ENCODE measurements at places on chromosomes 3 and 15.
A peak's percentile ranks its signal among the peaks of the same experiment; 100 is the strongest.

DNA sequence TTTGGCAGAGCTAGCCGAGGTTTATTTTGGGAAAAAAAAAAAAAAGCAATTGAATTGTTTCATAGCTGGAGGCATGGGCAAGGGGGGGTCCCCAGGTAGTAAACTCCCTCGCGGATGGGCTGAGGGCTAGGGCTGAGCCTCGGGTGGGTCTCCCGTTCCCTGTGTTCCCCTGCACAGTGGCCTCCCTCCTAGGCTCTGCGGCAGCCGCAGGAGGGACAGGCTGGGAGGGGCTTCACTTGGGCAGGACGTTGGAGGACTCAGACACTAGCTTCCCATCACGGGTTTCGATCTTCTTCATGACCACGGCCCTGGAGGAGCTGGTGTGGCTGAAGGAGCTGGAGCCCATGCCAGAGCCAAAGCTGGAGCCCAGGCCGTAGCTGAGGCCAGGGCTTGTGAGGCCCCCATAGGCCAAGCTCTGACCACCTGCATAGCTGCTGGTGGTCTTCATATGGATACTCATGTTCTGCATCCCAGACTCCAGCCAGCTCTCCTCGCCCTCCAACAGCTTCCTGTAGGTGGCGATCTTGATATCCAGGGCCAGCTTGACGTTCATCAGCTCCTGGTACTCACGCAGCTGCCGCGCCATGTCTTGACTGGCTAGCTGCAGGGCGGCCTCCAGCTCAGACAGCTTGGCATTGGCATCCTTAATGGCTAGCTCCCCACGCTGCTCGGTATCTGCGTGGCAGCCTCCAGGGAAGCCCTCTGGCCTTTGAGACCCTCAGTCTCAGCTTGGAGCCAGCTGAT lies 64.0 kb upstream of the CDAN1 start:
- no peak for DNase-seq

DNA sequence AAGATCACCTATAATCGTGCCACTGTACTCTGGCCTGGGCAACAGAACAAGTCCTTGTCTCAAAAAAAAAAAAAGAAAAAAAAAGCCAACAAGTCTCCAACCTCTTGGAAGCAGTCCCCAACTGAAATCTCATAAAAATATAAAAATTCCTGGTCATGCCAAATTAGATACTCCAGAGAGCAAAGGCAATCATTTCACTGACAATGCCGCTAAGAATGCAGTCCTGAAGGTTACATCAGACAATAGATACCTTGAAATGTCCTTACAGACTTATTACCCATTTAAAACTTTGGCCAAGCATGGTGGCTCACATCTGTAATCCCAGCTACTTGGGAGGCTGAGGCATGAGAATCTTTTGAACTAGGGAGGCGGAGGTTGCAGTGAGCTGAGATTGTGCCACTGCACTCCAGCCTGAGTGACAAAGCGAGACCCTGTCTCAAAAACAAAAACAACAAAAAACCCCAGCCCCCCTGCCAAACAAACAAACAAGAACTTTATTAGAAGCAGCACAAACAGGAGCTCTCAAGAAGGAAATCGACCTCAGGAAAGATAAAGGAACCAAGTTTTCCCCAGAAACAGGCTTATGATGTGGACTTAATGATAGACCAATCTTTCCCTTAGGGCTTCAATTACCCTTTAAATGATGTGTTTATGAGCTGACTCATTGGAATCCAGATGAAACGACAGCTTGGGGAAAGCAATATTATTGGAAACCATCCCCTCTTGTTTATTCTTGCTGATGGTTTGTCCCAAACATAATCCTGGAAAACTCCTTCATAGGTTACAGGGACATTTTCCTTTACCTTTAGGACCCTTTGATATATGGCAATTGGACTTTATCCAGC lies 53.1 kb upstream of the XCR1 start:
- no peak for DNase-seq

GRCh38 chr3:11076711-11077110 lies 77.6 kb upstream of the HRH1 start:
- no peak for DNase-seq

DNA sequence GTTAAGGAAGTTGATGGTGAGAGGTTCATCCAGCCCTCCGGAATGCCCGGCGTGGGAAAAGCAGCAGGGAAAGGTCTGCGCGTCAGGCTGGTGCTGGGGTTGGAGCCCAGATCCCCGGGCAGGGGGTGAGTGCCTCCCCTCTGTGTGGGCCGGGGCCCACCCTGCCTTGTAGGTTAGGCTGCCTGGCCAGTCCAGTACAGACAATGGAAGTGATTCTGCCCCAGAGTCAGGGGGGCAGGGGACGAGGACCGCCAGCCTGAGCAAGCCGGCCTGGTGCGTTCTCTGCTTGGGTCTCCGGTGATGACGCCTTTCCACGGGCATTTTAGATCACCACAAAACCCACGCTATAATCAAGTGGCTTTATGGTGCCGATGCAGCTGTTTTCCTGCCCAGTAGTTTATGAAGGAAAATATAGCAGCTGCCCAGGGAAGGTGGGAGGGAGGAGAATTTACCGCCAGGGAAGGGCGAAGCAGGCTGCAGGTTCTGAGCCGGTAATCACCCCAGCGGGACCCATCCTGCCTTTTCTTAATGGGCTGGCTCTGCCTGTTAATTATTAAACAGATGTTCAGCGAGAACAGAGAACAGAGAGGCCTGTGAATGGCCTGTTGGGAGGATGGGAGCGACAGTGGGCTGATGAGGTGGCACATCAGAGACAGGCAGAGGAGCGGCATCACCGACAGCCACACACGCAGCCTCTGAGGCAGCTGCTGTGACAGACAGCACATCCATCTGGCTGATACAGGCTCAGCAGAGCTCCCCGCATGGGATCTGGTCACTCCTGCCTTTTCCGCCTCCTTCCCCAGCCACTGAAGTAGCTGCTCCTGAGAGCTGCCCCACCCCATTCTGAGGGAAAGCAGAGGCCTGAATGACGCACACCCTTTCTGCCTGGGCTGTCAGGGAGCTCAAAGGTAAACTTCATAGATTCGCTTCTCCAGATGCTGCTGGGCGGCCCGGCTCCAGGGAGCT lies 35.2 kb downstream of the BDH1 start:
- no peak for DNase-seq

DNA sequence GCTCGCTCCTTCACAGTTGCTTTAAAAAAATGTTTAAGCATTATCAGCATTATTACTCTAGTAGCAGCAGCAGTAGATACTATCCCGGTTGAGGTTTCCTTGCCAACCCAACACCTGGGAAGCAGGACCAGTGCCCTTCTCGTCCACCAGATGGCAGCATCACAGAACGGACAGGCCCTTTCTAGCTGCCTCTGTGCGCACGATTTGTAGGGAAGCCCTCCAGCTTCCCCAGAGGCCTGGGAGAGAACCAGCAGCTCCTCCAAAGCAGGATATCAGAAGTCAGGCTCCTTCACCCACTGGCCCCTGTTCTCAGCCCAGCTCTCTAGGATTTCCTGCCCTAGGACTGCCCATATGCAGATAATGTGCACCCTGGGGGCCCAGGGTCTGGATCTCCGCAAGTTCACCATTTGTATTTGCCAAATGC lies 16.8 kb upstream of the ESYT3 start:
- peak; percentile 53 for DNase-seq

- no peak for DNase-seq
Observed at GRCh38 chr3:10435850-10436249, 69.5 kb downstream of the ATP2B2 start.

DNA sequence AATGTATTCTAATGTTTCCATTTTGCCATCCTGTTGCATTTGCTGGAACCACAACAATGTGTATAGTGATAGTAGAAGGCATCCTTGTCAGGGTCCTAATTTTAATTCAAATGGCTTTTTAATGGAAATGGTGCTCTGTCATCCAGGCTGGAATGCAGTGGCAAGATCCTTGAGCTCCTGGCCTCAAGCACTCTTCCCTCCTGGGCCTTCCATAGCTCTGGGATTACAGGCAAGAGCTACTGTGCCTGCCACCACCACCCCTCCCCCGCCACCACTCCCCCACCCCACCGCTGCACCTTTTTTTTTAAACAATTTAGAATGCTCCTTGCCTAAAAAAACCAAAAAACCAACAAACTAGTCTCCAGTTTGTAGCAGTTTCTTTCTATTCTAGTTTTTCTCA lies 15.2 kb upstream of the IQCF6 start:
- DNase-seq: no peak
